Transverse colon (tissue), 4 donors: ENCODE measurements at places on chromosomes 4 and X.

DNA sequence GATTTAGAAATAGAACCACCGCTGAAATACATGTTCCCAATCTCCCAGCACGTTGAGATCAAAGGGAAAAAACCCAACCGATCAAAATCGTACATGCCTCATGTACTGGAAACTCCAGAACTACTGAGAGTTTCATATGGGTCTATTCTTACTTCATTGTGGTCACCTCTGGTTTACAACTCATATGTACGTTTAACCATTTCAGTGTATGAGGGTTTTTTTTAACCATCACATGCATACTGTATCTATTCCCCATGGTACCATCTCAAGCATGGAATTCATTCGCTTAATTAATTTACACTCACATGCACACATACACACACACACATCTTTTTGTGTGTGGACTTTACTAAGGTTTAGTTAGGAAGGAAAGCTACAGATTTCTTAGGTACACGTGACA is 46.0 kb upstream of the CLNK start:
- DNase-seq = no peak

GRCh38 chr4:15913631-15913970 is 24.9 kb downstream of the FGFBP1 start:
- DNase-seq = no peak

DNA sequence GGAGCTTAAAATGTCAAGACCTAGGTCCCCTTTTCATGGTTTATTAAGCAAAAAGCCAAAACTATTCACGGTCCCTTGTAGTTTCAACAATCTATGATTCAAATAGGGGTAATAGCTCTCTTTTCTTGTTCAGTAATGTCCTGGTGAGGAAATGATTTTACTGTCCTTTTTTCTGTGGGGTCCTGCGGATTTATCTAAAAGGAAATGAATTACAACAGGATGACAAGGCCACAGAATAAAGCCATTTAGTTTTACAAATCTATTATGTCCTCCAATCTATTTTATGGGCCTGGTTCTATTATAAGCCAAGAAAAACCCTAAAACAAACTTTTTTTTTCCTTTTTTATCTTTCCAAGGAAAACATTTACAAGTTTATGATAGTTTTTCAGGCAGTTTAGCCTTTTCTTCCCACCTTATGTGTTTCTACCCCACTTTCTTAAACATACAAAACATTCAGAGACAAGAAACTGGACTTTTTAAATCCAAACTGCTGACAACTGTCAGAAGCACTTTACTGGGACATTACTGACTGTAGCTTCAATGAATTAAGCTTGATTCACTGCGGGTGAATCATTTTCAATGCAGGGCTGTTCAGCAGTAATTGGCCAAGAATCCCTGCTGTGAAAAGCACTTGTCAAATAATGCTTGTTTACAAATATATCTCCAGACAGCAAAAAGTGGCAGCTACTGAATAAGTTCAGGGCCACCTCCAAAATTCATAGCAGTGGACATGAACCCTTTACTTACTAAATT is 4.3 kb downstream of the EPHA5 start:
- DNase-seq = no peak

DNA sequence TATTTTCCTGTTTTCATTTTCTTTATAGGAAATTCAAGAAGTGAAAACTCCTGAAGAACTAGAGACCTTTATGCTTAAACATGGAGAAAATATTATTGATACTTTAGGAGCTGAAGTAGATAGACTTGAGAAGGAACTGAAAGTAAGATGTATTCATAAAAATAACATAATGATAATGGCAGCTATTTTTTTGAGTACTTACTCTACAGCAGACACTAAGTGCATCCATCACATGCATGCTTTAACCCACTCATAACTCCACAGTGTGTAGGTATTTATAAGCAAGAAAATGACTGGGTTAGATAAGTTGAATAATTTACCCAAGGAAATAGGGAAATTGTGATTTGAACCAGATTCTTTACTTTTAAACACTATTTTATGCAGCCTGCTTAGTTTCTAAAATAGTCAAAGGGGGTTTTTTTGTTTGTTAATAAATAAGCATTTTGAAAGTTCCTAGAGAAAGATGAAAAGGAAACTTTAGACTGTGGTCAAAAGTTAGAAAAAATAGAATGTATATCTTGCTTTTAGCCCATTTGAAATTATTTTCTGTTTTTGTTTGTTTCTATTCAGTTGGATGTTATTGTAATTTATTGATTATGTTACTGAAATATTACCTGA is 74.2 kb downstream of the BEND4 start:
- no peak for DNase-seq

DNA sequence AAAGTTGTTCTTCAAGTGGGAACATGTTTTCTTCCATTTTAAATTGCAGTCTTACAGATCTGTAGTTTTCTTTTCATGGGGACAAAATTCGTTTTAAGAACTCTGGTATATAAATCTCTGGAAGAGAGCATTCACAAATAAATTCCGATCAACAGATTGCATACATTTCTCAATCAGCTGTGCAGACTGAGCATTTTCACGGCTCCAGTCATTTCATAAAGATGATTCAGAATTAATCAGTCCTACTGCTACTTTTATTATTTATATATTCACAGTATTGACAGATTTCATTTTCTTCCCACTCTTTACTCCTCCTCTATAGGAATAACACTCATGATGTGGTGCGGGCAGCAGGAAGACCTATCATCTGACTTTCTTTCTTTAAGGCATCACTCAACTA is 534.9 kb upstream of the FTHL17 start:
- no peak for DNase-seq

GRCh38 chrX:30612250-30612655 is 34.7 kb upstream of the TASL start:
- no peak for DNase-seq

DNA sequence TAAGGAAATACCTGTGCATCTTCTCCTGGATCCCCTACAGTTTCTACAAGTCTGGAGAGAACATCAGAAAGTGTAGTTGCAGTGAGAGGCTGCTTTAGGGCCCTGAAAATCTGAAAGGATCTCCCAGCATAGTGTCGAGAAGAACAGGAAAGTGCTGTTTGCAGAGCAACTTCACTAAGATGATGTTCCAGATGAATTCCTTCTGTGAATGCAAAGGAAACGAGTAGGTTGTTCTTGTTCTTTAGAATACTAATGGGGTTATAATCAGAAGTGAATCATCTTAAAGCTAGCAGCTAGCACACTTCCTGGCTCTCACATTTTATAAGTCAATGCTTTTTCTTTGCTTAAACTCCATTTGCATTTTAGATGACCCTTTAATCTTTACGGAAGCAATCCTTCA is 53.7 kb downstream of the ZAR1 start:
- no peak for DNase-seq

- no peak for DNase-seq
These were observed 41.3 kb upstream of the PRKG2 start for GRCh38 chr4:81256059-81256970.

GRCh38 chrX:24838629-24839028 is 144.9 kb downstream of the POLA1 start:
- DNase-seq = no peak

DNA sequence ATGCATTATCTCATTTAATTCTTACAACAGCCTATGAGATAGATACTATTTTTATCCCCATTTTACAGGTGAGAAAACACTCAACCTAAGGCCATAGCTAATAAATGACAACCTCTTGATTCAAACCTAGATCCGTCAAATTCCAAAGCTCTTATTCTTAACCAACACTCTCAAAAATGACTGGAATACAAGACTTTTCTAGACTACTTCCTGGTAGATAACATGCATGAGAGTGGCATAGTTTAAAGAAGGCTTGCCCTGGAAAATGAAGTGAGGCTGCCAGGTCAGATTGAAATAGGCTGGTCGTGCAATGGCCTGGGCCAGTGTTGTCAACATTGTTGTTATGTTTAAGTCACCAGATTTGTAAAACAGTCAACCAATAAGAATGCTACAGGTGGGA is 86.6 kb downstream of the DNAAF6 start:
- no peak for DNase-seq

DNA sequence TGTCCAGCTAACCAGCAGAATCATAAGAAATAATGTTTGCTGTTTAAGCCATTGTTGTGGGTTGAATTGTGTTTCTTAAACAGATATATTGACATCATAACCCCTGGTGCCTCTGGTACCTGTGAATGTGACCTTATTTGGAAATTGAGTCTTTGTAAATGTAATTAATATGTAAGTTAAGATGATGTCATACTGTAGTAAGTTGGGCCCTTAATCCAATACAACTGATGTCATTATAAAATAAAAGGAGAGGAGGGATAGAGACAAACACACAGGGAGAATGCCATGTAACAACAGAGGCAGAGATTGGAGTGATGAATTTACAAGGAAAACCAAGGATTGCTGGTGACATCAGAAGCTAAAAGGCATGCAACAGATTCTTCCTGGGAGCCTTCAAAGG is 141.4 kb downstream of the ZIC3 start:
- DNase-seq = no peak

- DNase-seq = no peak
These were observed 3.8 kb downstream of the NAT8L start for GRCh38 chr4:2062808-2063524.

GRCh38 chr4:108527723-108528122 is 92.7 kb upstream of the RPL34 start:
- no peak for DNase-seq

- DNase-seq = no peak
These were observed 80.5 kb downstream of the CASP3 start for GRCh38 chr4:184568770-184569169.

- no peak for DNase-seq
These were observed 12.0 kb upstream of the DCHS2 start for GRCh38 chr4:154503598-154503997.
